ENCODE measurements at places on chromosomes 5 and 9. TPM values are rescaled to one million over a fixed set of nuclear protein-coding genes. Genes with fewer than 3 reads are reported as not detected.

LRRTM2 gene
- total RNA-seq: not detected

RAD1 gene
- total RNA-seq: 69.2 TPM

KIF4B gene
- 0.07 TPM for total RNA-seq

ROPN1L gene
- 3.0 TPM for total RNA-seq

AK8 gene
- total RNA-seq: not detected

PCDHGA11 gene
- total RNA-seq: not detected

CDKN2A gene
- total RNA-seq: 597 TPM

DNA sequence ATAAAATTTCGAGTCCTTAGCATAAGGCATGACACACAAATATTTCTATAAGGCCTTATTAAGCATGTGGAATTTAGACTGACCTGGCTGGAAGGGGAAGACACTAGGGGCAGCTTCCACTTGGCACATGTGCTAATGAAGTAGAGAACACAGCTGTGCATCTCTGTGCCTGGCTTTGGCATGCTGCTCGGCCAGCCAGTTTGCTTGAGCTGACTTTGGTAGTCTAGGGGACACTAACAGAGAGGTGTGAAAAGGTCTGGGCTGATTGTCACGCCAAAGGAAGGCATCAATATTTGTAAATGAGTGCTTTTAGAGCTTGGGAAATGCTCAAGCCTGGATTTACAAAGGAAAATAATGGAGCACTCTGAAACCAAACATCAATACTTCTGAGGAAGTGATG, 723.7 kb downstream of the PRELID2 start:
- no peak for DNase-seq

DNA sequence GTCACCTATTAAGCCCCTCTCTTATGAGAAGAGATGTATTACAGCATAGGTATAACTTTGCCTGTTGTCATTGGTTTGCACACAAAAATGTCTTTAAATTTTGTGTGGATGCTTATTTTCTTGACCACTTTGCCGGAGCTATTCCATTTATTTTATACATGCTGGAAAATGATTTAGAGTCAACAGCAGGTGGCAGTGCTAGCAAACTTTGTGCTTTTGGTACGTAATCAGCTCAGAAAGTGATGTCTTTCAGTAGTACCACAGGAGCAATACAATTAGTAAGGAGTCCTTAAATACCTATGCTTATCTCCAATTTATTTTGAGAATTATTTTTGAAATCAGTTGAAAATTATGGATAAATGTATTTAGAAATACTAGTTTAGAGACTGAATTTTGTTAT, 19.8 kb upstream of the NUDT12 start:
- peak; percentile 54 for DNase-seq

GRCh38 chr9:100219347-100219746, 120.3 kb downstream of the INVS start:
- no peak for DNase-seq

DNA sequence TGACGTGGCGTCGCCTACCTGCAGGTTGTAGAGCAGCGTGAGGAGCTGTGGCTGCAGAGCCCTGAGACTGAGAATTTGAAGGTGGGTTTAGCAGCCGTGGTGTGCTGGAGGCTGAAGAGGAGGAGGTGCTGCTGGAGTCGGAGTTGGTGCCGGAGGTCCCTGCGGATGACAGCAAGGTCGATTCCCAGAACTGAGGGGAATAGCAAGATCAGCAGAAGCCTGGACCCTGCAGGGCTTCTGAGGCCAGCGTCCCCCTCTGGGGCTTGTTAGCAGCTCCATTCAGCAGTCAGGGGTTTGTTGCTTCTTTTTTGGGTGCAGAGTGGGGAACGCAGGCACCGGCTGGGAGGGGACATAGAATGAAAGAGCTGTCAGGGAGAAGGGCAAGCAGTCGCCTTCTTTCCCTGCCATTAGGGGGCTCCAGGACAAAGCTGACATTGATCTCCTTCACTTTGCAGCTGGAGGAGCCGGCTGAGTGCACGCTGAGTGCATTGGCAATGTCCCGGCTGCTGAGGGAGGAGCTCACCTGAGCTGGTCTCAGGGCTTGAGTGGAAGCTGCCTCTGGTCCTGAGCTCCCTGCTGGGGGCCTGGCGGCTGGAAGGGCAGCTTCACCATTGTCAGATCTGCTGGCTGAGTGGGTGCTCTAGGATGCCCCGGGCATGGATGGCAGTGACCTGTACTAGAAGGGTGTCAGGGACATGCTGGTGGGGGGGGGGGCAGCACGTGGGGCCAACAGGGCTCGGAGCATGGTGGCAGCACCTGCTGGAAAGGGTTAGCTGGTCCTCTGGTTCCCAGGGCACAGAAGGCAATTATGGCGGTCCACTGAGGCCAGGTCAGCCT, 20.8 kb downstream of the OBP2B start:
- peak; percentile 27 for DNase-seq

- DNase-seq: no peak
Measured at GRCh38 chr5:19369048-19369447, 619.0 kb downstream of the CDH18 start.

DNA sequence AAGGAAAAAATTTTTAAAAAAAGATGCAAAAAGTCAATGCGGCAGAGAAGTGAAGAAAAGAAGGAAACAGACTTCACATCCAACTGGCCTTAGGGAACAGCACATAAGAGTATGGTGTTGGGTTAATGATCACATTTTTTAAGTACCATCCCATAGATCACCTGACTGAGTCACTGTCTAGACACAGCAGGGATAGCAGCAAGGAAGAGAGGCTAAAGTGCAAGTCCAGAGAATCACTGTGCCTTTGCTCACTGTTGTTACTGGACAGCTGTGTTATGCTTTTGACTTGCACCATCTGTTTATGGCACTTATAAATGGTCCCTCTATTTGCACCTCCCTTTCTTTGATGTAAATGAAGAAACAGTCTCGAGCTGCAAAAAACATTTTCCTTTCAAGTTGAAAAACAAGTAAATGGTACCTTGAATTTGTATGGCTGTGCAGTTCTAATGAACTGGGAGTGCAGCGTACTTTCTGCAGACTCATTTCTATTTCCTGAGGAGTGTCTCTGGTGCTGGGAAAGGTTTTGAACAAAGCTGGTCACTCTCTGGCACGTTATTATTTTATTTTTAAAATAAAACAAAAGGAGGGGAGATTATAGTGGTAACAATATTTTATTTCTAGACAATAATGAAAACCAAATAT, 84.2 kb downstream of the TRPM6 start:
- DNase-seq: peak; percentile 42

GRCh38 chr9:109453210-109453842, 44.8 kb downstream of the PTPN3 start:
- DNase-seq: peak; percentile 99

DNA sequence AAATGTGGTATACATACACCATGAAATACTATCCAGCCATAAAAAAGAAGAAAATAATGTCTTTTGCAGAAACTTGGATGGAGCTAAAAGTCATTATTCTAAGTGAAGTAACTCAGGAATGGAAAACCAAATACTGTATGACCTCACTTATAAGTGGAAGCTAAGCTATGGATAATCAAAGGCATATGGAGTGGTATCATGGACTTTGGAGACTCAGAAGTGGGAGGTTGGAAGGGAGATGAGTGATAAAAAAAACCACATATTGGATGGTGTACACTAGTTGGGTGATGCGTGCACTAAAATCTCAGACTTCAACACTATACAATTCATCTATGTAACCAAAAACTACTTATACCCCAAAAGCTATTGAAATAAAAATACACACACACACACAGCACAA, 24.5 kb downstream of the ADAMTS12 start:
- no peak for DNase-seq

GRCh38 chr5:107396351-107396690, 274.4 kb downstream of the EFNA5 start:
- DNase-seq: no peak

- DNase-seq: no peak
Measured at GRCh38 chr9:91174772-91175171, 186.9 kb downstream of the AUH start.

DNA sequence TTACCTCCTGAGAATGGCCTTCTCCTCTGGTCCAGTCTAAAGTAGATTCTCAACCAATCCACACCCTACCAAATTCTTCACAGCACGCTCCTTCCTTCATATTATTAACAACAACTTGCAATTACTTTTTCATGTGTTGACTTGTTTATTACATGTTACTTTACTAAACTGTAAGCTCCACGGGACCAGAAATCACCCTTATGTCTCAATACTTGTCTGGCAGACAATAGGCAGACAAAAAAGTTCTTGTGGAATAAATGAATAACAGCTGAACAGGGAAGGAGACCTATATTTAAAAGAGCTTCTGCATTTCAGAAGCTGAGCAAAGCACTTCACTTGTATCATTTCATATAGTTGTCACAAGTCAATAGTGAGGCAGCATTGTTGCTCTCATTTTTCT, 5.7 kb upstream of the WWC1 start:
- DNase-seq: no peak

DNA sequence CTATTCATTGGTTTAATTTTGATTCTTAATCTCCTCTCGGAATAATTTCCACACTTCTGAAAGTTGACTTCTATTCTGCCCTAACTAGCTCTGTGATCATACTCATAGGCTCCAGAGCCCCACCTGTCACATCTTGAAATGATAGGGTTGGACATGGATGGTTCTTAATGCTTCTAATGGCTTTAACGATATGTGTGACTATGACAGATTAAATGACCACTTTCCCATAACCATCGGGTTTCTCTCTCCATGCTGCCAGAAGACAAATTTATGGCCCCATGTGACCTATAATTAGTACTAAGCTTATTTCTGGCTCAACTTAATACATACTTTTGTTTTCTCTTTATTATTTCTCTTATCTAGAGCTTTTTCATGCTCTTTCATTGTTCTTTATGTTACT, 251.1 kb upstream of the TUT7 start:
- no peak for DNase-seq

DNA sequence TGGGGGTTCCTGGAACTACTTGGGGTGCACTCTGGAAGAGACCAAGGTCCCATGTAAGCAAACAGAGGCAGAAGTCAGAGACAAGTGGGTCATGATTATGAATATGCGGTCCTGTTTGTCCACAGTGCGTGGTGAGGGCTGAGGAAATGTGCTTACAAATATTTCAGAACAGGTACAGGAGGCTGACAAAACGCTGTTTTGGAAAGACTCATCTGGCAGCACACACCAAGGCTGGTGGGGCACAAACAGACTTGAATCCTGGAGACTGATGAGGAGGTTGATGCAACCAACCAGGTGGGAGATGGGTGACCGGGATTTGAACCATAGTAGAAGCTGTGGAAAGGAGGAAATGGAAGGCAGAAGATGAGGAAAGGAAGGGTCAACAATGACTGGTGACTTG, 83.8 kb downstream of the ADRB2 start:
- no peak for DNase-seq

GRCh38 chr5:171945476-171945875, 61.0 kb downstream of the FBXW11 start:
- DNase-seq: no peak

- DNase-seq: peak; percentile 99
Measured at GRCh38 chr5:93582677-93583438, at the start of gene NR2F1. Gene NR2F1, plus strand, starts transcription at chr5:93583222. Its CDS starts 1,802 bp downstream, at chr5:93585024.

Data from M059J (cell line).